CD4-positive, alpha-beta T cell treated with Interleukin-4 for 1 hour (primary cell): ENCODE measurements at places on chromosomes 4 and X.

DNA sequence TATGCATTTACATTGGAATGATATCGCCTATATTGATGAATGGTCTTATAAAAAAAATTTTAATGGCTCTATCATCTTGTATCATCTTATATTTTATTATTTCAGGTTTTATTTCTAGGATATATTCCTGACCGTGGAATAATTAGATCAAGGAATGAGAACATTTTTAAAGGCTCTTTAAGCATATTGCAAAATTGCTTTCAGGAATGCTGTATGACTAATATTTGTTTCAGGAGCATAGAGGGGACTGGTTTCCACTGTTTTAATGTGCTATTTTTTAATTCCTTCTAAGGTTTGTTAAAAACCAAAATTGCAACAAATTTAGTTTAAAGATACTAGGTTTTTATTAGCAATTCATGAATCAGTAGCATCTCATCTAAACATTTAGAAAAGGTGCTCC, 120.2 kb downstream of the BMPR1B start:
- no peak for DNase-seq

- no peak for DNase-seq
Measured at GRCh38 chrX:151762802-151763201, 28.3 kb downstream of the CNGA2 start.

- DNase-seq = no peak
Measured at GRCh38 chr4:15976456-15977447, 13.8 kb upstream of the FGFBP2 start.

DNA sequence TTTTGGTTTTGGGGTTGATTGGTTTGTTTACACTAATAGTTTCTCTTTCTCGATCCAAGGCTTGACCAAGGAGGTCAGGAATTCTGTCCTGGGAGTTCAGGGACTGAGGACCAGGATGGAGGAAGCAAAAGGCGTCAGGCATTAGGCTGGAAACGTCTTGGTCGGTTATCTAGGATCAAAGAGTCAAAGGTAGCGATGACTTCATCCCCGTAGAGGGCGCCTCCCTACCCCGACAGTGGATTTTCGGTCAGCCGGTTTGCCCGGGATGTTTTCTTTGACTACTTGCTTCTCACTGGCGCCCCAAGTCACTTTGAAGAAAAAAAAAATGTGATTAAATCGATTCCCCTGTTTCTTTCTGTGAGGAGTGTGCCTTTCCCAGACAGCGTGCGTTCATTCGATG, 980 bp upstream of the FHDC1 start:
- DNase-seq = no peak

- DNase-seq = no peak
Measured at GRCh38 chrX:39164212-39164611, 363.0 kb downstream of the MID1IP1 start.

GRCh38 chrX:997631-998137, 214.8 kb downstream of the CRLF2 start:
- no peak for DNase-seq

GRCh38 chrX:3268829-3269228, 77.6 kb downstream of the MXRA5 start:
- DNase-seq = no peak

- DNase-seq = no peak
Measured at GRCh38 chr4:78057135-78057599, at the start of gene FRAS1. Gene FRAS1, plus strand, starts transcription at chr4:78057323. Its CDS starts 687 bp downstream, at chr4:78058010.

DNA sequence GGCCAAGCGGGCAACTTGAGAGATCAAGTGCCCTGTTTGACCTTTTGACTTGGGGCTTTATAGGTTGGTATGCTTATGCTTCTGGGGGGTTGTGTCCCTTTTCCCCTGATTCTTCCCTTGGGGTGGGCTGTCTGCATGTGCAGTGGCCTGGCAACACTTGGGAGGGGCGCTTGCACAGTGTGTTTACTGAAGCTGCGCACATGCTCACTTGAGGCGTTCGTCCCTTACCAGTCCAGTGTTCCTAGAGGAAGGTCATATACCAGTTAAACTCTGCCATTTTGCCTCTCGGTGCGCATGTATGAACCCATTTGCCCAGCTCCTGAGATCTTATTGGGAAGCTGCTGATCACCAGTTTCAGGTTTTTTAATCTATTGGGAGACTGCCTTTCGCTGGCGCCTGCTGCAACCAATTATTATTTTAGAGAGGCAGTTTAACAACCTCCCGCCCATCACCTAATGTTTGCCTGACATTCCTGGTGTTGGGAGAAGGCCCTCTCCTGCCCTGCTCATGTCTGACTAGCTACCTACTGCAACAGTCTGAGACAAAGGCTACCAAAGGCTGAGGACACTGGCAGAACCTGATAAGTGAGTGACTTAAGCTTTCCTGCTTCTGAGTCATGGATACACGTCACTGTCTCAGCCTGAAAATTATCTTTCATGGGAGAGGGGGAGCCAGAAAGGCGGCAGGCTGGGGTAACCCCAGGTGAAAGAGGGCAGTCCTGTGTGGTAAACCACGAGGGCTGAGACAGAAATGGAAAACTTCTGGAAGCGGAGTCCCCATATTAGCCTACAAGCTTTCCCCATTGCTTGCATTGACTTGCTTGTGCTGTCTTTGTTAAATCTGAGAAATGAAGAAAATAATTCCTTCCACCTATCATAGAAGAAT, 97.6 kb downstream of the CPE start:
- no peak for DNase-seq

DNA sequence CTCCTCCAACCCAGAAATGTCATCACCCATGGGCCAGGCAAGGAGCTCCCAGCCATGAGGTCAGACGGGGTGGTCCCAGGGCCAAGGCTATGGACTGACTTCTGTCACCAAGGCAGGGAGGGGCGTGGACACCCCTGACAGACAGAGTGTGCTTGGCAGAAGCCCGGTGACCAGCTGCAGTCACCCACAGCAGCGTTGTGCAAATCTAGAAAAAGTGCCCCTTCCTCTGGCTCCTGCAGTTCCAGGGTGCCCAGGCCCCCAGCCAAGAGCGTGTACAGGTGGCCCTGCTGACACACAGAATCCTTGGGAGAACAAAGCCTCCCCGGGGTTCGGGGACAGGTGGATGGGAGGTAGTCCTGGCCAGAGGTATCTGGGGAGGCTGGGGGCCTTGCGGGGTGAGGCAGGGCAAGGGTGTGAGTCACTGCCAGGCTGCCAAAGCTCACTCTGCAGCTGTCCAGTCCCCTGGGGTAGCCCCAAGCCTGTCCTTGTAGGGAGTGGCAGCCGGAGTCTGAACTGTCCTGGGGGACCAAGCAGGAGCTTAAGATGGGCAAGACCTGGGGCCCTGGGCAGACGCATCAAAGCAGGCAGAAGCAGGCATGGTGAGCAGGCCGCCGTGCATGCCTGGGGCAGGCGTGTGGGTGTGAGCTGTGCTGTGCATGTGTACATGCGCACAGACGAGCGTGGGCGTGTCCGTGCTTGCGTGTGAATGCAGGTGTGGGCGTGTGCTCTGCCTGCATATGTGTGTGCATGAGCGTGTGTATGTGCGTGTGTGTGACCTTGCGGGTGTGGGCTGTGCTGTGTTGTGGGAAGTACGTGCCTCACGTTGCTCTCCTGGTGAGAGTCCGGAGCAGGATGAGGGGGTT, 3.3 kb downstream of the MYL5 start:
- DNase-seq = no peak

- no peak for DNase-seq
Measured at GRCh38 chrX:77969538-77969937, at the start of gene PGAM4. Gene PGAM4, minus strand, starts transcription at chrX:77969638. Its CDS starts 0 bp downstream, at chrX:77969638.

GRCh38 chr4:28436191-28437080, 1575.8 kb downstream of the STIM2 start:
- no peak for DNase-seq

GRCh38 chr4:56388306-56388705, 1.0 kb upstream of the AASDH start:
- DNase-seq = peak; percentile 3
